Activated gamma-delta T cell treated with anti-CD3 and anti-CD28 coated beads, Interleukin-2, amount 50 U/mL, for 16 hours (primary cell): ENCODE measurements at places on chromosomes 1 and 21.

DNA sequence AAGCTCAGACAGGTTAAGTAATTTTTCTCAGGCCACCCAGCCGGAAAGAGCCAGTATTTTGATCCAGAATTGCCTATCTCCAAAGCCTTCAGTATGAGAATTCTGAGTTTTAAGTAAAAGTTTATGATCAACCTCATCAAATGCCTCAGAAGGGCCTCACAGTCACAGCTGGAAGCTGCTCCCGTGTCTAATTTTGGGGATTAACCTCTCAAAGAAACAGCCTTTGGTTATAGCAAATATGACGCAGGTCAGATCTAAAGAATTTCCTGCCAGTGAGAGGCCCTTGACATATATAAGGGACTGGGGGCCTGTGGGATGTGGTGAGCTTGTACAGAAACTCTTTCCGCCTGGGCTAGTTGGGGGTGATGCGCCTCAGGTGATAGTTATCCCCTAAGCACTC lies 2.3 kb downstream of the EXTL1 start:
- DNase-seq, result no peak

DNA sequence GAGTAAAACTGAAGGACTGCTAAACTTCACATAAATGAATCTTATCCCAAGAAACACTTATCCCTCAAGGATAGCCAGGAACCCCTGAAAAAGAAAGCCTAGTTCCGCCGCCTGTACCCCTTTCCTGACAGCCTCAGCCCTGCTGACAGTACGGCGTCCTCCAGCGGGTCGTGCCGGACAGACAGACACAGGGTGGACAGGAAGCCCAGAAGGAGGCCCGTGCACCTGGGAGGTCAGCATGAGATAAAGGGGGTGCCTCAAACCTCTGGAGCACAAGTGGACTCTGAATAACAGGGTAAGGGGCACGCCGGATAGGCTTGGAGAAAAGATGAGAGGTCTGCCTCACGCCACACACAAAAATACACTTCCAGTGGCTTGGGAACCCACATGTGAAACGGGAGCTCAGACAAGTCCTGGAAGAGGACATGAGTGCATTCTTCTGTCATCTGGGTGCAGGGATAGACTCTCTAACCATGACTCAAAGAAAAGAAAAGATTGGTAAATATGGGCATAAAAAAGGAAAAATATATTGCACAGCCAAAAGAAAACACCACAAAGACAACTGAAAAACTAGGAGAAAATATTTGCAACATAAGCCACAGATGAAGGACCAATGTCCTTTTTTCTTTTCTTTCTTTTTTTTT lies 17.3 kb upstream of the ADARB1 start:
- DNase-seq, result no peak

GRCh38 chr21:15190837-15191236 lies 126.0 kb upstream of the NRIP1 start:
- no peak for DNase-seq

DNA sequence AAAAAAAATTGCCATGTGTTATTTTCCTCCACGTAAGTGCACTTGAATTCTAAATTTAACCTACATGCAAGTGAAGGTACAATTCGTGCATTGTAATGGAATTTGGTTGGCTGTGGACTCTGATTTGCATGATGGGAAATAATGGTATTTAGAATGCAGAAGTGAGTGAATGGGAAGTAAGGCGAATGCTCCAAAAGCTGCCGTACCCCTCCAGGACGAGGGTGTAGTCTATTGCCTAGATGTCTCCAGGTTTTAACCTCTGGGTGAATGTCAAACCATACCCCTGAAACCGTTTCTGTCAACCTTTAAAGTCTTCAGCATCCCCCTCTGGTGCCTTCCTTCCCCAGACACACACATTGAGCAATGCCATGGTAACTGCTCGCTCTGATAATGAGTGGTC lies 44.5 kb downstream of the KIAA0040 start:
- no peak for DNase-seq

DNA sequence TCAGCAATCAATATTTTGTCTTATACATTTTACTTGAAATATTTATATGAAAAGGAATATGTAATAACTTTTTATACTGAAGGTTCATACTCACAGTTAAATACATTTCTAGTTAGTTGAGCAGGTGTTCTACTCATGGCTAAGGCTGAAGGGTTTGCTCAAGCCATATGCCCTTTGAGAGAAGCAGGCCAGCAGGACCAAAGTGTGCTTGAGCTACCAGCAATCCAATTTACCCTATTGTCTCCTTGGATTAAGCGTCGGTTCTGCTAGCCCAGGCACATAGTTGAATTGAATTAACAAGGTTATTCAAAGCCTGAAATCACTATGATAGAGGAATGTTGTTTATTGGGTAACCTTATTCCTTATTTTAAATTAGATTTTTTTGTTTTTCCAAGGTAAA lies 151.5 kb upstream of the BACE2 start:
- no peak for DNase-seq

GRCh38 chr1:228871314-228872061 lies 136.2 kb downstream of the RHOU start:
- no peak for DNase-seq

GRCh38 chr1:218510153-218510772 lies 165.1 kb downstream of the TGFB2 start:
- DNase-seq, result no peak

DNA sequence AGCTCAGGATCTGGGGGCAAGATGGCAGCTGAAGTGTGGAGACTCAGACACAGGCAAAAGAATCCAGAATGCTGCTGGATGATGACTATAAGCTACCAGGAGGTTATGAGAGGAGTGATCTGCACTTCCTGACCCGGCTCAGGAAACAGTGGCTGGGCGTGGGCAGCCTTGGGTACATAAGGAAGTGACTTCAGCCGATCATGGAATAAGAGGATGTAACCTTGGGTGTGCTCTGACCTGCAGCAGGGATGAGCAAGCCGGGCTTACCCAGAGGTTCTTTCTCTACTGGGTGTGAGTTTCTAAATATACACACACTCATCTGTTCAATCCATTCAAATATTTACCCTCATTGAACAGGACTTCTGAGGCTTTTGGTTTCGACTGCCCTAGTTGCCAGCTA lies 62.7 kb downstream of the CD34 start:
- DNase-seq, result no peak

DNA sequence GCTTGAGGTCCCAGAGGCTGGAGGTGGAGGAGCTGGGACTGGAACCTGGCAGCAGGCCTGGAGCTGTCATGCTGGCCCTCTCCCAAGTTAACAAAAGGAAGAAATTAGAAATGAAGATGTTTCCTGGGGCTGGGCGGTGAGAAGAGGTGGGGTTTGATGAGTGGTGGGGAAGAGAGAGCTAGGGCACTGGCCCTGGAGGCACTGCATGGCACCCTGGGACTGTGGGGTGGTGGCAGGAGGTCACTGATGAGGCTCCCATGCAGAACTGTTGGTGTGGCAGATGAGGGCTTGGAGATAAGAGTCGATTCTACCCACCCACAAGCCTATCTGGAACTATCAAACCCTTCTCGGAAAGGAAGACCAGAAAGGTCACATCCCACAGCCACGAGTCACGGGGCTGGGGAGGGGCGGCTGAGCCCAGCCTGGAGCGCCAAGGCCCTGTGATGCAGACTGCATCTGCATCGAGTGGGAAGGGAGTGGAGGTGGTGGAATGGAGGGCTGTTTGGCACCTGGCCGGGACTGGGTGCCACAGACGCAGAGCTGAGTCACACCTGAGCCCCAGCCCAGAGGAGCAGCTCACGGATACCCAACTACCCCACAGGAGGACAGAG lies 29.4 kb downstream of the MRPL37 start:
- no peak for DNase-seq

DNA sequence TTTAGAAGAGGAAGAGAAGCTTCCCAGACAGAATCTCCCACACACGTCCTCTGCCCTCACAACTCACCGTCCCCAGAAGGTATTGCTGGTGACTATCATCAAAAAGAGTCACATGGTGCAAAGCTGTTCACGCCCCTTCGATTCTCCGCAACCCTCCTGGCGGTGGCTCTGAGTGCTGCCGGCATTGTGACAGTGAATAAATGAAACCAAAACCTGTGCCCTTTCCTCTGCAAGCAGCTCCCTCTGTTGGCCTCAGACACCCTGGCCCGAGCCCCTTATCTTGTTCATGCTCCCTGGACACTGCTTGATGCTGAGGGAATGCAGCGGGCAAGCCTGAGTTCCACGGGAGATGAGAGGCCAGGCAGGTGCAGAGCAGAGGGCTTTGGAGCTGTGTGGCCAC lies 510.3 kb downstream of the NPHP4 start:
- DNase-seq, result no peak

DNA sequence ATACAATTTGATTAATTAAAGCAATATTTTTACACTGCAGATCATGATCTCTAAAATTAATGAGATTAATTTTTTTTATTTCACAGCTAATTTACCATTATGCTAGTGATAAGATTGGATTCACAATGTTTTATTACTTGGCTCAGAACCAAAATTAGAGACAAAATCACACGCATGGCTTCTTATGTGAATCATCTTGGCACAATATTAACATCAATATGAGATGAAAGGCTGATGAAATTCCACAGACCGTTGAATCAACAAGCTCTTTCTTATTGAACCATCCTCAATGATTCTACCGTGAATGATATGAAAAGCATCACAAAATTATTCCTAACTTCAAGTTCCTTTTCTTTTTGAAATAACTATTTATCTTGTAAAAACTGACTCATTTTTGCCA lies 544.9 kb downstream of the KCNT2 start:
- DNase-seq, result no peak

- no peak for DNase-seq
Measured at GRCh38 chr1:112172294-112172882, 182.9 kb upstream of the KCND3 start.

DNA sequence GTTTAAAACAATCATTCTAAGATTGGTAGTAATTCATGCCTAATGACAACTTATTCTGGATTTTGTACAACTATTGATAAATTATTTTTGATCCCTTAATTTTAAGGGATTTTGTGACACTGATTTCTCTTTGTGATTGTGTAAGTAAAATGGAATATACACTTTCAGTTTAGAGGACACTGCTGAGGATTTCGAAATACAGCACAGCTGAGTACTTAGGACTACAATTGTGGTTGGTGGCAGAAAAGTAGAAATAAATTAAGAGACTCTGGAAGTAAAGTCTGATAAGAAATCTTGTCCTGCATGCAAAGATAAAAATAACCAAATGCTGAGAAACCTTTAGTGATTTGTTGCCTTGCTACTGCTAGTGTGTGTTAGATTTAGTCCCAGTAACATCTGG lies 40.0 kb downstream of the TYW3 start:
- no peak for DNase-seq

GRCh38 chr1:203300441-203301330 lies 4.6 kb upstream of the BTG2 start:
- DNase-seq, result no peak

DNA sequence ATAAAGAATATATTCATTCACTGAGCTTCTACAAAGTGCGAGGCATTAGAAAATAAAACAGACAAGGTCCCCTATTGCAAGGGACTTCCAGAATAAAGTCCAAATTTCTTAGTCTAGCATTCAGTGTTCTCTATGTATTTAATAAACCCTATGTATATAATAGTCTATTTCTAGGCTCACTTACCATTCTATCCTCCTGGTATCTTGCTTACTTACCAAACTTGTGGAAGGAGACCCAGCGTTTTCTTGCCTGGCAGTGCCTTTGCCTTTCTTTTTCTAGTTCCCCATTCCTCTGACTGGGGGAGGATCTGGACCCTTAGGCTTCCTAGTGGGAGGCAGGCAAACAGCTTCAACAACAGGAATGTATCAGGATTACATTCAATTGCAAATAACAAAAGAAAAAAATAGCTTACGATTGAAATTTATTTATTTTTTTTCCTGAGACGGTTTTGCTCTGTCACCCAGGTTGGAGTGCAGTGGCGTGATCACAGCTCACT lies 690 bp upstream of the RNF19B start:
- DNase-seq, result no peak

DNA sequence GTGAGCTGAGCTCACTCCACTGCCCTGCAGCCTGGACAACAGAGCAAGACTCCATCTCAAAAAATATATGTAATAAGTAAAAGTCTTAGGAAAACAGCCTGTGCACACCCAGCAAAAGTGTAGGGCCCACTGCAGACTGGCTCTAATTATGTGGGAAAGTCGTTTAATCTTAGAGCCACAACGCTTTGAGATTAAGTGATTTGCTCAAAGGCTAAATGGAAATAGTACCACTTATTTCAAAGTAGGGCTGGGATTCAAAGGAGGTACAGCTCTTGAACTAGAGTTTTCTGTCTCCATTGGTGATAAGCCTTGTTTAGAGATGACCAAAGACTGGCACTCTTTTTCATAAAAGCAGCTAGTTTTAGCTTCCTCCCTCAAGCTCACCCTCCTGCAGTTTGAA lies 2.2 kb downstream of the TACSTD2 start:
- DNase-seq, result no peak

DNA sequence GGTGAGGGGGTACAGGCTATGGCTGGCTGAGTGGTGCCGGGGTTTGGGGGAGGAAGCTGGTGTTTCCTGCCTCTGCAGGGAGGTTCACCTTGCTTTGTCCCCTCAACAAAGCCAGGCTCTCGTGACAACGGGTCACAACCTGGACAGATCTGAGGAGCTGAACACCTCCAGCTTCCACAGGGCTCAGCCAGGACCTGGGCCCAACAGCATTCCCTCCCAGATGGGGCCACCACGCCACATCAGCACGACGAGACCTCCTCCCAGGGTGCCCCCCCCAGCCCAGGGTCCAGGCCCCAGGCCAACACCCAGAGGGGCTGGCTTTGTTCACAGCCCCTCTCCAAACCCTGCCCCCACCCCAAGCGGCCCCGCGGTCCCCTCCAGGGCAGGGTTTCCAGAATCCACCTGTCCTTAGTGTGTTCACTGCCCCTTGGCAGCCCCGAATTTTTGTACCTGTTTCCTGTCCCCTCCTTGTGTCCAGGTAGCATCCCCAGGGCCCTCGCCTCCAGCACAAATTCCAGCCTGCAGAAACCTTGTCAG lies 34.7 kb downstream of the UBE2G2 start:
- no peak for DNase-seq
